NCI-H69 (cell line): ENCODE measurements at places on chromosomes 5 and 9.
A peak's percentile ranks its signal among the peaks of the same experiment; 100 is the strongest.

DNA sequence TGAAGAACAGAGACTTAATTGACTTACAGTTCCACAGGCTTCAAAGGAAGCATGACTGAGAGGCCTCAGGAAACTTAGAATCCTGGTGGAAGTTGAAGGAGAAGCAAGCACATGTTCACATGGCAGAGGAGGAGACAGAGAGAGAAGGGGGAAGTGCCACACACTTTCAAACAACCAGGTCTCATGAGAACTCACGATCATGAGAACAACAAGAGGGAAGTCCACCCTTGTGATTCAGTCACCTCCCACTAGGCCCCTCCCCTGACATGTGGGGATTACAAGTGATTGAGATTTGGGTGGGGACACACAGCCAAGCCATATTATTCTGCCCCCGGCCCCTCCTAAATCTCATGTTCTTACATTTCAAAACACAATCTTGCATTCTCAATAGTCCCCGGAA, 19.5 kb downstream of the NR3C1 start:
- DNase-seq = no peak

- DNase-seq = no peak
Observed at GRCh38 chr9:73753171-73753570, 601.5 kb downstream of the ANXA1 start.

DNA sequence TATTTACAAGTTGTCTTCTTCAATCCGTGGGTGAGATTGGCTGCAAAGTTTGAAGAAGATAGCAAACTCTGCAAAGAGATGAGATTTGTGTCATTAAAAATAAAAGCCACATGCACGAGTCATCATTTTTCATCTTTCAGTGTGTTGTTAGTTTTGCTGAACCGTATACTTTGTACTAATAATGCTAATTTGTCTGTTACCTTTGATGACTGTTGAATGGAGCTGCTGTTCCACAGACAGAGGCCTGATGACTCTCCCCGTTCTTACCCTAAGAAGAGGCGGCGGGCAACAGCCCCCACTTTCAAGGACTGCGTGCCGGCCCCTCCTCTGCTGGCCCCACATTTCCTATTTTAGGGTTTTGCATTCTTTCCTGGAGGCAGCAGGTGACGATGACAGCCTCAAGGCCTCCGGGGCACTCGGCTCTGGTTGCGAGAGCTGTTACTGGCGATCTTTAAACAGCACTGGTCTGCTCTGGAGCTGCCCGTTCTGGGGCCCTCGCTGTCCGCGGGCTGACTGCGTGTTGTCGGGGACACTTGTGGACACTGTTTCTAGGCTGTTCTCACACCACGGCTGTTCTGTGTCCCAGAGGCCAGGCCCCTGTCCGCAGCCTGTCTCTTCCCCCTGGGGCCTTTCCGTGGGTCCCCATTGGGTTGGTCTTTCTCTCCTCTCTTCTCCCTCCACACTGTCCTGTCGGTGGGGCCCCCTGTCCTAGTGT, 35.1 kb downstream of the NDUFS6 start:
- no peak for DNase-seq

- no peak for DNase-seq
Observed at GRCh38 chr5:75042522-75042921, 9.8 kb downstream of the GCNT4 start.

DNA sequence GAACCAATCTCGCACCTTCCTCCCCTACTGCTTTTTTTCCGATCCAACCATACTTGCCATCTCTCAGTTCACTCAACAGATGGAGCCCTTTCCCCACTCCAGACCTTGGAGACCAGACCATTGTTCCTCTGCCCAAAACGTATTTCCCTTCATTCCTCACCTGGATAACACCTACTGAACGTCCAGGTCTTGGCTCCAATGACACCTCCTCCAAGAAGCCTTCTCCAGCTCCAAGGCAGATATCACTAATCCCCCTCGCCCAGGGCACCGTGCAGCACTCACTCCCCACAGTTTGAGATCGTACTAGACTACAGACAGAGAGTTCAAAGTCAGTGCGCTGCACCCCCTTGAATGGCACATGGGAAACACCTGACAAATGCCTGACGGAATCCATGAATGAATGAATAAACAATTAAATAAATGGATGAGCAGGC, 47.1 kb upstream of the AKNA start:
- peak; percentile 77 for DNase-seq
